ENCODE measurements at places on chromosomes 5 and 9.

DNA sequence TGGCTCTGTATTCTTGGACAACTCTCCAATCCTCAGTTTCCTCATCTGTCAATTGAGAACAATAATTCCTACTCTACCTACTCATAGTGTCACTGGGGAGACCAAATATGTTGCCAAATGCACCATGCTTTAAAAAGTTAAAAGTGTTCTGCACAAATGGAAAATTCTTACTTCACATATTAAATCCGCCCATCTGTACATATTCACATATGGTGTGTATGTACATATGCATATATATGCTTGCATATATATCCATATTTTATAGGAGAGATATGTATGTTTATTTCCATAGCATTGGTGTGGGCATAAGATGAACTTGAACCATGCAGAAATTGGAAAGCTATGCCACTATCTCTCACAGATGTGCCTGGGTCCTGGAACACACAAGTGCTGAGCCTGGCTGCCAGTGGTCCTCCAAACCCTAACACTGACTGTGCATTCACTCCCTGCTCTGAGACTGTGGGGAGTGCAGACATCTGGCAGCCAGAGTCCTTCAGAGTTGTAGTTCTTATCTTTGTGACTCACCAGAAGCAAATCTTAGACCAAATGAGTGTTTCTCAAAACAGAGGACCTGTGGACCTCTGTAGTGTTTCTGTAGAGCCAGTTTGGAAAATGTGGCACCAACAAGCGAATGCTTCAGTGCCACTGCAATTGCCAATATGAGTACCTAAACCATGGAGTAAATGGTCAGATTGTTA is 168.7 kb downstream of the GRIA1 start:
- DNase-seq = no peak

DNA sequence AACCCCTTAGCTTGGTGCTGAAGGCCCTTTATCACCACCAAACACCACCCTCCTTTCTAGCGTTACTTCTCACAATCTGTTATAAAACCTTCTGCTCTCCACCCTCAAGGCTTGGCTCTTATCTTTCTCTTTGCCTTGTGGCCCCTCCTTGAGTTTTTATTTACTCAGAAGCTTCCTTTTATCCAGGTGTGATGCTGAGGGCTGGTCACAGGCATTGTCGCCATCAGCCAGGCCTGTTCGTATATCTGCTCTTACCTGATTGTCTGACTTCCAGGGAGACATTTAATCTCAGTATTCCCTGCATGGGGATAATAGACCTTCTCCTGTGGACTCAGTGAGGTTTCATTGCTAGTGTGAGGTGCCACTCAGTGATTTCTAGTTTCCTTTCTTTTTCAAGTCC is 34.2 kb downstream of the MEGF10 start:
- DNase-seq = no peak

- DNase-seq = no peak
Observed at GRCh38 chr9:16572005-16572734, 298.3 kb downstream of the BNC2 start.

GRCh38 chr5:150156027-150156368 is 353 bp upstream of the PDGFRB start:
- DNase-seq = no peak

DNA sequence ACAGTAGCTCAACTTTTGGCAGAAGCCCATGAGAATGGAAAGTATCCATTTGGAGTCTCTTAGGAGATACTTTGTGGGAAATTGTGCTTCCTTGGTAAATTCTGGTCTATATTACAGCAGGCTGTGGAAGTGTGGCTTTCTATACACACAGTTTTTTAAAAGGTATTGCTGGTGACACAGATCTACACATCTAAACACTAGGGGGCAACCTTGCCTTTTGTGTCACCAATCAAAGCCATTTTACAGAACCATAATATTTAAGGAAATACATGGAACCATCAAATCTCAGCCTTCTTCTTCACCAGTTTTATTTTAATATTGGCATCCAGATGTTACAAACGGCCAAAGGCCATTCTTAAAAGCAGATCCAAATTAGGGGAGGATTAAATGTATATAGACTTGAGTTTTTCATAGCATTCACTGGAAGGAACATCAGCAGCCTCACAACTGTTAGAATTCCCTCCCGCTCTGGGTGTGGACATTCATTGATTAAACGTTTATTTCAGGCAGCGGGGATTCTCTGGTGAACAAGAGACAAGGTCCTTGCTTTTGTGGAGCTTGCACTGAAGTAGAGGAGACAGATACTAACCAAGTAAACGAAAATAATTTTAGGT is 132.4 kb upstream of the EPB41L4A start:
- DNase-seq = no peak

DNA sequence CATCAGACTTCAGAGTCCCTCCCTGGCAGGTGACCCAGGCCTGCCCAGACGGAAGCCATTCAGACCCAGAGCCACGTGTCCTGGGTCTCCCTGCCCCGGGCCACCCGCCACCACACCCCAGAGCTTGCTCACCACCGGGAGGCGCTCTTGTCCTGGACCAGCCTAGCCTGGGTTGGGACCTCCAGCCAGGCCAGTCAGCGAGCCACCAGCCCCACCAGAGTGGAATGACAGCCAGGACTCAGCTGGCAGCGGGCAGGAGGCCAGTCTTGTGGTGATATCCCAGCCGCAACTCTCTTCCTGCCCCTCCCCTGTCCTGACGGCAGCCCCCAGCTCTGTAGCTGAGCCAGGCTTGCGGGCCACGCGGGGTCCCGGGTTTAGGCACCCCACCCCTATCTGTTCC is 1.7 kb upstream of the PTGDS start:
- DNase-seq = peak; percentile 58

- no peak for DNase-seq
Observed at GRCh38 chr9:121926351-121926801, 166.7 kb downstream of the TTLL11 start.

- peak; percentile 38 for DNase-seq
Observed at GRCh38 chr9:94656200-94656599, 16.9 kb upstream of the FBP1 start.

- DNase-seq = peak; percentile 85
Observed at GRCh38 chr5:86617756-86618576, at the start of gene COX7C. TSS of gene COX7C (plus strand) at chr5:86617941. CDS start at chr5:86618056, 115 bp downstream.

GRCh38 chr5:155019601-155020226 is 6.2 kb downstream of the KIF4B start:
- DNase-seq = no peak

GRCh38 chr5:96870094-96871026 is 5.9 kb upstream of the ERAP2 start:
- no peak for DNase-seq

GRCh38 chr9:19699756-19700155 is 89.1 kb downstream of the SLC24A2 start:
- DNase-seq = no peak

- DNase-seq = no peak
Observed at GRCh38 chr5:37184748-37185364, 64.3 kb downstream of the CPLANE1 start.

DNA sequence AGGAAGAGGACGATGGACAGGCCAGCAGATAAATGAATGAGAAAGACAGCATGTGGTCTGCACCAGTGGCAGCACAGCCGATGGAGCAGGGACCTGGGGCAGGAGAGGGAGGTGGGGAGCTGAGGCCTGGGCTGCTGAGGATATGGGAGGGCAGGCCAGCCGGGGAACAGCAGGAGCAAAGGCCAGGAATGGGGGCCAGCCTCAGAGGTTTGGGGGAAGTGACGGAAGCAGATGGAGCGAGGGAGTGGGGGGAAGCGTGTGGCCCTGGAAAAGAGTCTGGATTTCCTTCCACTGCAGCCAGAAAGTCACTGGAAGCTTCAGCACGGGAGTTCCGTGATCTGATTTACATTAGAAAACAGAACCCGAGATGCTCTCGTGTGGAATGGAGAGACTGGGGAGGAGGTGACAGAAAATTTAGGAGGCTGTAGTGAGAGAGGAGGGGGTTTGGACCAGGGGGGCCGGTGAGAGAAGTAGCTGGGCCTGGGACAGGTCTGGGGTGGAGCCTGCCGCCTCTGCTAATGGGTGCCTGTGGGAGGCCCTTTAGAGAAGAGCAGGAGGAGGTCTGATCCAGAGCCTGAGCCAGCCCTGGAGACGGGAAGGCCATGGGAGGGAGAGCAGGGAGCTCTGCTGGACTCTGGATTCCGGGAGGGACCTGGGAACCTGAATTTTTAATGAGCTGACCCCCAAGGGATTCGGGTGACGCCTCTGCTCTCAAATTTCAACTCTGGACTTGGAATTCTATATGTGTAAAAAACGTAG is 65.4 kb downstream of the TSPAN17 start:
- no peak for DNase-seq

DNA sequence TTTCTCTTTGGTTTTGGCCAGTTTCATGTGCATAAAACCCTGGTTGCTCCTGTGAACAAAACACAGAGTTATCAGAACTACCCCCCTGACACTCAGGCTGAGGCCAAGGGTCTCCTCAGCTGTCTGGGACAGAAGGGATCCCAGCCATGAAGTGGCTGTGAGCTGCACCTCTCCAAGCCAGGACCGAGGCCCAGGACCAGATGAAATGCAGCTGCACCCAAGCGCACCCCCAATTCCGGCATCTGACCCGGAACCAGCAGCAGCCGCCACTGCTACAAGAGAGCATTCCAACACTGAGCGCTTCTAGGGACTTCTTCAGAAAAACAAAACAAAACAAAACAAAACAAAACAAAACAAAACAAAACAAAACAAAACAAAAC is 16.0 kb upstream of the SLC25A51 start:
- DNase-seq = no peak

DNA sequence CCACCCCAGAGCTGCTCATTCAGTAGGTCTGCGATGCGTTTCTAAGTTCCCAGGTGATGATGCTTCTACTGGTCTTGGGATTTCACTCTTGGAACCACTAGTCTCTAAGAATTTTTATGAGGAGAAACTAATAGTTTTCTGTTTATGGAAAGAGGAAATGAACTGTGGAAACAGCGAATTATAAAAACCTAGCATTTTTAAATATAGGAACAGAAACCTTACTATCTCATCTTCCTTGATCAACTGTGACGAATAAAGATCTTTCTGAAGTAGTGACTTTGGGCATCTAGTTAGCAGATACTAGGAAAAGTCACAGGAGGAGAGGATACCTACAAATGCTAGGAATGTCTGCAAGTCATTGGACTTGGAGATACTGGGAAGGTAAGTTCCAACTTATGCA is 376.8 kb upstream of the RFX3 start:
- DNase-seq = no peak

GRCh38 chr9:93196096-93197055 is 12.4 kb downstream of the WNK2 start:
- no peak for DNase-seq

DNA sequence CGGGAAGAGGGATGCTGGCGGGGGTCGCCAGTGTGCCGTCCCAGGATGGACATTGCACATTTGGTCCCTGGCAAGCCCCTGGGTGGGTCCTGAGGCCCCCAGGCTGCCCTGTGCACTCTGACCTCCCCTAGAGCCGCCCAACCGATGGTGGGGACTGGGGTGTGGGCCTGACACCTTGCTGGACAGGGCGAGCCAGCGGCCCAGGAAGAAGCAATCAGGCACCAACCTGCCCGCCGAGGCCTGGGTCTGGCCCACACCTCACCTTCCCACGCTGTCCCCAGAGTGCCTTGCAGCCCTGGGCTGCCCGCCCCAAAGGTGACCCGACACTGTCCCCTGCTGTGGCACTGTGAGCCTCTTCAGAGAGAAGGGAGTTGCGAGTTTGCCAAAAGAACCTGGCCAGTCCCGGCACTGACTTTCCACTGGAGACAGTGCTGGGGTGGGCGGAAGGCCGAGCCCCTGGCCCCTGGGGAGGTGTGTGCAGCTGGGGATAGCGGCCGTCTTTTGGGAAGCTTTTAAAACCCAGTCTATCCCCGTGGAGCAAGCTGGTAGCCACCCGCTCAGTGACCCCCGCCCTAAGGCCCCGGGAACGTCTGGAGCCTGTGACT is 12.0 kb upstream of the NRARP start:
- DNase-seq = no peak

GRCh38 chr5:57157131-57157530 is 16.7 kb upstream of the GPBP1 start:
- no peak for DNase-seq

- DNase-seq = no peak
Observed at GRCh38 chr5:86878250-86878649, 260.5 kb downstream of the COX7C start.

All from stimulated activated CD4-positive, alpha-beta T cell treated with anti-CD3 and anti-CD28 coated beads, Interleukin-2, amount 100 ng/mL, for 24 hours (primary cell).